ENCODE measurements at places on chromosomes 6 and 20. TPM values are rescaled to one million over a fixed set of nuclear protein-coding genes. Genes with fewer than 3 reads are reported as not detected.

SIRPG gene
- total RNA-seq: not detected

DNA sequence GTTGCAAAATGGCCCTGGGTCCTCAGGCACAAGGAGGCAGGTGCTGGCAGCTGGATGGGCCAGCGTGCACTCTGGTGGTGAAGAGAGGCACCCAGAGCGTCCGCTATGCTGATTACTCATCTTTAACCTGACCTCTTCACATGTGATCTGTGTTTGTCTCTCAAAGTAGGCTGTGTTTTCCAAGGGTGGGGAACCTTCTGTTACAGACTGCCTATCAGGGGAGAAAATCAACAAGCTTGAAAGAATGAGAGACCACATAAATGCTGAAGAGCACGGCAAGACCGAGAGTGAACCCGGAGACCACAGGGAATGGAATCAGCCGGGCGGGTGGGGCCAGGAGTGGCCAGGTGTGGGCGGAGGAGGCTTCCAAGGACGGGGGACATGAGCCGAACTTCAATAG, 16.2 kb downstream of the BNIP5 start:
- no peak for DNase-seq

ZSWIM1 gene
- total RNA-seq: 9.4 TPM

BPIFB2 gene
- not detected for total RNA-seq

PRKN gene
- 0.93 TPM for total RNA-seq

DNA sequence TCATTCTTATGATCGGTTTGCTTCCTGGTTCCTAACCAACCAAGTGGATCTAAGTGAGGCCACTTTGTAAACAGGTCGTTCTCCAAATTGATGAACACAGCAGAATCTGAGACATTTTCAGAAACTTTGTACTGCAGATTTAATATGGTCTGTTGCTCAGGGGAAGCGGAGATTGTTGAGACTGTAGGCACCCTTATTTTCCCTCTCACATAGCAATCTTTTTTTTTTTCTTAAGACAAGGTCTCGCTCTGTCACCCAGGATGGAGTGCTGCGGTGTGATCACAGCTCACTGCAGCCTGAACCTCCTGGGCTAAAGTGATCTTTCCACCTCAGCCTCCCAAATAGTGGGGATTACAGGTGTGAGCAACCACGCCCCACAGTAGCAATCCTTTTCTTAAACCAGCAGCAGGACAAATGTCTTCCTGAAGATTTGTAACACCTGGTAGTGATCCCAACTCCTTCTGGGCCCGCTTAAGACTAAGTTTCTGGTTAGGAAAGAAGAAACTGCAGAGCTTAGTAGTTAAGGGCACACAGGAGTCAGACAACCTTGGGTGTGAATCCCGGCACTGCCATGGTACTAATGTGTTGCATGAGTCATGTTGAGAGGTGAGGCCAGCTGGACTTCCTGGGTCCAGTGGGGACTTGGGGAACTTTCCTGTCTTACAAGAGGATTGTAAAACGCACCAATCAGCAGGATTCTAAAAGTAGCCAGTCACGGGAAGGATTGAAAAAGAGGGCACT, 48.4 kb upstream of the EZR start:
- no peak for DNase-seq

DNA sequence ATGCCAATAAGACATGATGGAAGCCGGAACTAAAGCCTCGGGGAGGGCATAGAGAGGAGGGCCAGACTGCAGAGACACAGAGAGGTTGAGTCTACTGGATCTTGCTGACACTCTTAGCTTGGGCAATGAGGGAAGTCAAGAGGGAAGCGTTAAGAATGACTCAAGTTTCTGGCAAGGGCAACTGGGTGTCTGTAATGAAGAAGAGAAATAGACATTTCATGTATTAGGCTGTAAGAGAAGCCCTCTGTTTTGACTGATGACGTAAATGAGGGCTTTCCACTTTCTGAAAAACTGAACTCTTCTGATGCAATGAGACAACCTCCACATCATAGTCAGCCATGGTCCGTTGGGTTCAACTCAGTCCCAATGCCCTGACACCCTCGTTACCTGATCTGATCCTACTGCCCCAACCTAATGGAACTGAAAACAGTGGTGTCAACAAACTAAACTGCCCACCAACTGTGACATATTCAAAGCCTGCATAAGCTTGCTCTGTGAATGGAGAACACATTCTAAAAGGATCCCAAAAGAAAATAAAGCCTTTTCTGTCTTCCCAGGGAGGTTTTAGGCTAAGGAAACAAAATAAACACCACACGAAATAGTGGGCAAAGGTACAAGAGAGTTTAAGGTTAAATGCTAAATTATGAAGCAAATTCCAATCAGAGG, 45.8 kb upstream of the PNRC1 start:
- no peak for DNase-seq

OPRL1 gene
- 4.5 TPM for total RNA-seq

- no peak for DNase-seq
Measured at GRCh38 chr6:116764961-116765841, at the start of gene FAM162B. Gene FAM162B (minus strand): TSS chr6:116765719. CDS start chr6:116765576, 143 bp downstream.

CNR1 gene
- not detected for total RNA-seq

GSTA2 gene
- not detected for total RNA-seq

- DNase-seq: no peak
Measured at GRCh38 chr6:37507690-37508421, 8.2 kb upstream of the CCDC167 start.

DNA sequence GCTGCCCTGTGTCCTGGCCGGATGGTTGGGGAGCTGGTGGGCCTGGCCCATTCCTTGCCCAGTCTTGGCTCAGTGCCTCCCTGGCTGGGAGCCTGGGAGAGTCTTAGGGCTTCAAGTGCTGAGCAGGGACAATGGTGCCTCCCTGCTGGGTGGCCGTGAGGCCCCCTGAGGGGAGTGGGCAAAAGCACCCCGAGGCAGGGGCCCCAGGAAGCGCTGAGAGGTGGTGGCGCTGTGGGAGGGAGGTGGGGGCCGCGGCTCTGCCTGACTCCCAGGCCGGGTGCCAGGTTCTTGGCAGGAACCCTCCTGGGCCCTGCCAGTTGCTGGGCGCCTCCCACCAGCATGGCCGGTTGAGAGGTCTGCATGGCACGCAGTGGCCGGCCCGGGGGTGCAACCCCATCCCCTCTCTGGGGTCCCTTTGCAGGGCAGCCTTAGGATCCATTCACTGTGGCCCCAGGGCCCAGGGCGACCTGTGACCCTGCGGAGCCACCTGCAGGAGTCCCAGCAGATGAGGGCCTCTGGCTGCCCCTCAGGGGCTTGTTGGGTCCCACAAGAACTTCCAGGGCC, 9.2 kb upstream of the RPS21 start:
- DNase-seq: no peak

FAM209A gene
- total RNA-seq: not detected

DNA sequence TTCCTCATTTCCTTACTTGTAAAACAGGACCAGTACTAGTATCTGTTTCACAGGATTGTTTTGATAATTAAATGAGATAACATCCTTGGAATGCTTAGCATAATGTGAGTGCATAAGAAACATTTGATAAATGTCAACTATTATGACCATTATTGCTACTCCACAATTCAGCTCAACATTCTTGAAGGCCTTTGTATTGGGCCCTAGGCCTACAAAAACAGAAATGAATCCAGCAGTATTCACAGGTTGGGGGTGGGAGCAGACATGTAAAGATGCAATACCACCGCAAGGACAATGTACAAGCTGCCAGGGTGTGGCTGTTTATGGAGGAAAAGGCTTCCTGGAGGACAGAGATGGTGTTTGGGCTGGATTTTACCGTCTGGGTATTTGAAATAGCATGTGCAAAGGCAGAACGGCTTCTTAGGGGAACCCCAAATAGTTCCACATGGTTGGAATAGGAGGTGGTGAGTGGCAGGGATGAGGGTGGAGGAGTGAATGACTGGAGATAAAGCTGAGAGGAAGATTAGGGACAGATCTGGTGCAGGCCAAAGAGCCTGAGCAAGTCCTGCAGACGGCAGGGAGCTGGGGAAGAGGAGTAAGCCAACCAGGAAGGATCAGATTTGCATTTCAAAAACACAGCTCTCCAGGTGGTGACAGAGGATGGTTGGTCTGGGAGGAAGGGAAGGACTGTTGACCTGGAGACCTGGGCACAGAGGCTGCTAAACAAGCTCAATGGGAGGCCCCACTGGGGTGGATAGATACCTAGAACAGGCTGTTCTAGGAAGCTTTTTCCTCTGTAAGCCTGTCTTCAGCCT, 57.0 kb upstream of the EPB41L1 start:
- DNase-seq: no peak

DNAH8 gene
- 0.06 TPM for total RNA-seq

- DNase-seq: no peak
Measured at GRCh38 chr6:168826726-168827585, 386.0 kb downstream of the SMOC2 start.
